ENCODE measurements at places on chromosomes 6 and 20.

DNA sequence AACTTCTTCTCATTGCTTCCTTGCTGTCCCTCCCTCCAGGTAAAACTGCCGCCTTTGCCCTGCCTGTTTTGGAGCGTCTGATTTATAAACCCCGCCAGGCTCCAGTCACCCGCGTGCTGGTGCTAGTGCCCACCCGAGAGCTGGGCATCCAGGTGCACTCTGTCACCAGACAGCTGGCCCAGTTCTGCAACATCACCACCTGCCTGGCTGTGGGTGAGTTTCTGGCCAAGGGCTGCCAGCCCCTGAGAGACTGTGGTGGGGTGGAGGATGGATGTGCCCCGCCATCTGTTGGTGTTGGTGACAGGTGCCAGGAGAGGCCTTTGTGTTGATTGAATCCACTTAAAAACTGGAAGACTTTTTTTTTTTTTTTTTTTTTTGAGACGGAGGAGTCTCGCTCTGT, 9.5 kb downstream of the DDX27 start:
- DNase-seq: no peak

DNA sequence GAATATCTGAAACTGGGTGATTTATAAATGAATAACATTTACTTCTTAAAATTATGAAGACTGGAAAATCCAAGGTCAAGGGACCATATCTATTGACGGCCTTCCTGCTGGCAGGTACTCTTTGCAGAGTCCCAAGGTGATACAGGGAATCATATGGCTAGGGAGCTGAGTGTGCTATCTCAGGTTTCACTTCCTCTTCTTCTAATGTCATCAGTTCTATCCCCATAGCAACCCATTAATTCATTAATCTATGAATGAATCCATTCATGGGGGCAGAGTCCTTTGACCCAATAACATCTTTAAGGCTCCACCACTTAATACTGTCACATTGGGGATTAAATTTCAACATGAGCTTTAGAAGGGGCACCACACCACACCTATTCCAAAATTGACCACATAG, 772.0 kb downstream of the HACE1 start:
- no peak for DNase-seq

- no peak for DNase-seq
Measured at GRCh38 chr6:35052694-35053565, 88.2 kb downstream of the TCP11 start.

DNA sequence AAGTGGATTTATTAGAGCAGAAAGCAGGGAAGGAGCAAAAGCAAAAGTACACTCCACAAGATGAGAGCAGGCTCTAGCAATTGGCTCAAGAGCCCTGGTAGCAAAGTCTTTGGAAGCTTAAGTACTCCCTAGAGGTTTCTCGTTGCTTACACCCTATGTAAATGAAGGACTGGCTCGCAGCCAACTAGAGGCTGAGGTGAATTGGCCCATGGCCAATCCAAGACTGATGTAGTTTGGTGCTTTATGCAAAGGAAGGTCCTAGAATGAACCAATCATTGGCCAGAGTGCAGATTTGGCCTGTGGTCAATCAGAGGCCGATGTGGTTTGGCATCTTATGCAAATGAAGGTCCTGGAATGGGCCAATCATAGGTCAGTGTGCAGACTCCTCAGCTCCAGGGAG, 191.3 kb upstream of the ARID1B start:
- DNase-seq: no peak

- no peak for DNase-seq
Measured at GRCh38 chr6:40640599-40641227, 53.5 kb upstream of the LRFN2 start.

DNA sequence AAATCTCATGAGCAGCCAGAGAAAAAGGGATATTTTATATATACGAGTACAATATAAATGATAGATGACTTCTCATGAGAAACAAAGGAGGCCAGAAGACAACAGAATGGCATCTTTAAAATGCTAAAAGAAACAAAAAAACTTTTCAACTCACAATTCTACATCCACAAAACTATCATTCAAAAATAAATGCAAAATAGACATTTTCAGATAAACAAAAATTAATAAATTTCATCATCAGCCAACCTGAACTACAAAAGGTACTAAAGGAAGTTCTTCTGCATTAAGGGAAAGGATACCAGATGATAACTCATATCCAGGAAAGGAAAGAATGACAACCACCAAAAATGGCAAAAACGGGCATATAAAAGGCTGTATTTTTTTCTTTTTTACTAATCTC, 27.9 kb upstream of the ANKRD60 start:
- no peak for DNase-seq

DNA sequence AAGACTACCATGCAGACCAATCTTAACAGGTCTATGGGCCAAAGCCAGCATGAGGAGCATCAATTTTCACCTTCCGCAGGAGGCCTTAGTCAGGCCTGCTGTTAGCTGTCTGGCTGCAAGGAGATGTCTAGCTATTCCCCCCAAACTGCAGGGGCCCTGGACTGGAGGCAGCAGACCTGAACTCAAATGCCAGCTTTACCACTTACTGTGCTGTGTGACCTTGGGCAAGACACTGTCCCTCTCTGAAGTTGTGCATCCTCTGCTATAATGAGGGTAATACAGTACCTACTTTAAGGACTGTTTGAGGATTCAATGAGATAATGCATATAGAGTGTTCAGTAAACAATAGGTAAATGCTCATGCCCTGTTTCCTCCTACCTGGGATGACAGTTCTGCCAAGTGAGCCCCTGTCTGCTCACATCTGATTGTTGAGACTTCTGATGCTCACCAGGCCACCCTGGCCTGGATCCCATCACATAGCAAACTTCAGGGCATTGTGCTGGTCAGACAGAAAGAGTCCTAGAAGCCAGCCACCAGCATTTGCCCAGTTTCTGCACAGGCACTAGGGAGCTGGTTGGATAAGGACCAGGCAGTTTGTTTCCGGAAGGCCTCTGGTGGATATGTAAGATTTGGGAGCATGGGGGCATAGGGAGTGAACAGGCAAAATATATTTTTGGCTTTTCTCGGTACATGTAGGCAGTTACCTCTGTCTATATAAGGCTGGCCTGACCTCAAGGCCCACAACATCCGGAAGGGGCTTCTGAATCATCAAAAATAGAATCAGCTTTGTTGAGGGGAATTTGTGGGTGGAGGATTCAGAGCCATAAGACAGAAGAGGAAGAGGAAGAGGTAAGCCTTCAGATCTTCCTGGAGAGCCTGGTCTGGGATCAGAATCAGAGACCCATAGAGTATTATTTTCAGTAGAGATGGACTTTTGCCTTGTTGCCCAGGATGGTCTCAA, 2.3 kb upstream of the OCSTAMP start:
- no peak for DNase-seq

DNA sequence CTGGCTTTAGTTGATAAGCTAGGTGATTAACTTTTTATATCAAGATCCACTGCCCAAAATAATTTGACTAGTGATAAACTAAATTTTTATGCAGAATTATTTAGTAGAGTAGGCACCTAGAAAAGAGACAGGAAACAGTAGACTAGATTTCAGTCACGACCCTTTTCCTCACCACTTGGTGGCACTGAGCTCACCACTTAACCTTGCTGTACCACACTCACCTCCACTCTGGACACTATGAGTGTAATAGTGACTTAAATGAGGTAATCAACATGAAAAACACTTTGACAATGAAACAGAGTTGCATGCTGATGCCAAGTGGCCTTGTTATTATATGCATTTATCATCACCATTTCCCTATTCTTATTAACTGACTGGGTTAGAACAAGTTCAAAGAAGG, 730.4 kb downstream of the KIF16B start:
- DNase-seq: no peak

- DNase-seq: no peak
Measured at GRCh38 chr20:20274821-20275220, 93.1 kb upstream of the INSM1 start.

DNA sequence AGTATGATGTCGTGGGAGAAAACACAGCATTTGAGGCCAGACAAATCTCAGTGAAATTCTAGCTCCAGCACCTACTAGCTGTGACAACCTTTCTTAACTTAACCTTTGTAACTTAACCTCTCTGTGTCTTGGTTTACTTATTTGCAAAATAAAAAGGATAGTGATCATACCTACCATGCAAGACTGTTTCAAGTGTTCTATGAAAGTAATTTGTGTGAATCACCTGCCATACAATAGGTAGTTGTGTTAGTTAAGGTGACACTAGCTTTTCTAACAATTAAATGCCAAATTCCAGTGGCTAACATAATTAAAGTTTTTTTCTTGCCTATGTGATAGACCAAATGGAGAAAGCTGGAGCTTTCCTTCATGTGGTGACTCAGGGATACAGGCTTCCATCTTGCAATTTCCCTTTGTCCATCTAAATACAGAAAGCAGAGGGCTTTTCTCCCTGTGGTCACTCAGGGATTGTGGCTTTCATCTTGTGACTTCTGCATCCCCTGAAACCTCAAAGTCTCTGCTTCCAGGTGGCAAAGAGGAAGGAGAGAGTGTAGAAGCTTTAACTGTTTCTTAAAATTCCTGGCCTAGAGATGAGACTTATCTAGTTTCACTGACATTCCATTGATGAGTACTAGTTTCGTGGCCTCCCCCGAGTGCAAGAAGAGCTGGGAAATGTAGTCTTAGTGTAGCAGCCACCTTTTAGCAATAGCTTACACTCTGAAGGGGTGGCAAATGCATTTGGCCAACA, 311.4 kb downstream of the CLIC5 start:
- DNase-seq: no peak

DNA sequence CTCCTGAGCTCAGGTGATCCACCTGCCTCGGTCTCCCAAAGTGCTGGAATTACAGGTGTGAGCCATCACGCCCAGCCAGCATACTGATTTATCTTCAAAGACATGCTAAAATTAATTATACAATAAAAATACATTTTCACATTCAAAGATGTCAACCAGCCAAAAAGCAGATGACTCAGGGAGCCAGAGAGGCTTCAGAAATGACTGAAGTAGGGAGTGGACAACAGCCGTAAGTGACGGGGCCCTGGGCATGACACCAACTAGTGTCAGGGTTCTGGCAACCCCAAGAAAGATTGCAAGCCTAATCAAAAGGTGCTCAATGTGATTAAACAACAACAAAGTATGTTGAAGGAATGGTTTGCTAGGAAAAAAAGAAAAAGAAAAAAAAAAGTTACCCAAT, 28.4 kb downstream of the GPLD1 start:
- DNase-seq: no peak

DNA sequence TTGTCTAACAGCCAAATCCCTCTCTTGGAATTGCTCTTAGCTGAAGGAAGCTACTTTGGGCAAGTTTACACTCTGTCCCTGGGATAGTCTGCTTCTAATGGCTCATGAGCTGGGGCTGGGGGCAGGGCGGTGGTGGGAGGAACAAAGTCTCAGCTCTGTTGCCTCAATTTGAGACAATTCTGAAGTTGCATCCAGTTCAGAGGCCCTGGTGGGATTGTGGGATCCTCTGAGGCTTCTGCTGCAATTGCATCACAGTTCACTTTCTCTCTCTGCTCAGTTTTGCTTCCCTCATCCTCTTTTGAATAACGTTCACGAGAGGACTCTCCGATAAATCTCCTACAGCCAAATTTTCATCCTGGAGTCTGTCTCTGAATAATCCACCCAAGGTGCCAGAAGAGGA, 440.6 kb upstream of the SLC35B3 start:
- no peak for DNase-seq

- DNase-seq: no peak
Measured at GRCh38 chr20:15895560-15896084, 677.6 kb downstream of the KIF16B start.

DNA sequence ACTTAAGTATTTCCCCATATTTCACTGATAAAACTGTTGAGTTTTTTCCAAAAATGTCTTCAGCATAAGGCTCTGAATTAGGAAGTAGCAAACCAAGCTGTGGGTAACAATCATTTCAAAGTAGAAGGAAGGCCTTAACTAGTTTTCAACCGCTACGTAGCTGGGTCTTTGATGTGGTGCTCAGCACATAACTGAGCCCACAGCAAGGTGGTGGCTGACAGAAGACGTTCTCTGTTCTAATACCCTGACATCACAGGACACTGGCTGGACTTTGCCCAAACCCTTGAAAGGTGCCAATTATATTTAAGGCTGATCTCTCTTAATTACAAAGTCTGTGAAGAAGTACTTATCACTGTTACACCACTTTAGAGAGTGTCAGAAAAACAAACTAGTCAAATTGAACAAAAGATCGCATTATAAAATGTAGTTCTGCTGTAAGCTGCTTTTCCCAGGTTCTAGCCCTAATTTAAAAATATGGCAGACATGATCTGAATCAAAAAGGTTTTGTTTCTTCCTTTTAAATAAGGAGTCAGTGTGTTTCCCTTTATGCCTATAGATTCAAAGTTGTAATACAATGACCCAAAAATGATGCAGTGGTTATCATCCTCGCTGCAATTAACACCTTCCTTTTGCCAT, 26.7 kb downstream of the MAN1A1 start:
- no peak for DNase-seq

DNA sequence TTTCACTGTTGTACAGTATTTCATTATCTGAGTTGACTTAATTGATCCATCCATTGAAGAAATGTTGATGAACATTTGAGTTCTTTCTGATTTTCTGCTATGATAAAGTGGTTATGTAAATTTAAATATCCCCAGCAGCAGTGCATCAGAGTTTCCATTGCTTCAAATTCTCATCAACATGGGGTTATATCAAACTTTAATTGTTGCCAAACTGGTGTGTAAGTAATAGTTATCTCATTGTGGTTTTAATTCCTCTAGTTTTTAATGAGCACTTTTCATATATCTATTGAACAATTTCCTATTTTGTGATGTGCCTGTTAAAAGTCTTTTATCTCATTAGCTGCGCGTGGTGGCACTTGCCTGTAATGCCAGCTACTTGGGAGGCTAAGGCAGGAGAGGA, 18.1 kb downstream of the ZNFX1 start:
- no peak for DNase-seq

- no peak for DNase-seq
Measured at GRCh38 chr6:132907914-132908313, 93.5 kb downstream of the RPS12 start.

- DNase-seq: no peak
Measured at GRCh38 chr6:56868687-56869086, 86.2 kb upstream of the BEND6 start.

DNA sequence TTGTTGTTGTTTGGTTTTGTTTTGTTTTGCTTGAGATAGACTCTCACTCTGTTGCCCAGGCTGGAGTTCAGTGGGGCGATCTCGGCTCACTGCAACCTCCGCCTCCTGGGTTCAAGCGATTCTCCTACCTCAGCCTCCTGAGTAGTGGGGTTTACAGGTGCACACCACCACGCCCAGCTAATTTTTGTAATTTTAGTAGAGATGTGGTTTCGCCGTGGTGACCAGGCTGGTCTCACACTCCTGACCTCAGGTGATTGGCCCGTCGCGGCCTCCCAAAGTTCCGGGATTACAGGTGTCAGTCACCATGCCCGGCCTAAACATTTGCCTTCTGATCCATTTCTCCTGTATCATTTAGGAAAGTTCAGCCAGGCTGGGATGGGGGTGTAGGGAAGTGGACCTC, 17.7 kb downstream of the DUSP22 start:
- no peak for DNase-seq

DNA sequence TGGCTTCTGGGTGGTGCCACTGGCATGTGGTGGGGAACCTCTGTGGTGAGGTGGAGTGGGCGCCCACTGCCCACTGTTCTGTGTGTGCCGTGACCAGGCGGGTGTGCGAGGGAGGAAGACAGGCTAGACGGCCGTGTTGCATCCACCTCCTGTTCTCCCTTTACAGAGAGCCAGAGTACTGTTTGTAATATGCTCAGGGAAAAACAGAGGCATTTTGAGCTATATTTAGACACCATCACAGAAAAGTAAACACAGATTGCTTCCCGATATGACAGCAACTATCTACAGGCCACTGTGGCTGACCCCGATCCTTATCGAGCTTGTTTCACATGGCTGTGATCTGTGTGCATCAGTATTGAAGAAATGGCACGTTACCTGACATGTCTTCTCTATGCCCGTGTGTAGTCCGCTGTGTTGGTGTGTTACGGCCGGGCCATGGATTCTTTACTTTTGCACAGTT, 45.6 kb downstream of the ARID1B start:
- no peak for DNase-seq

- DNase-seq: no peak
Measured at GRCh38 chr6:80402266-80402665, 295.8 kb downstream of the BCKDHB start.
